ENCODE measurements at places on chromosomes 5 and 9.

DNA sequence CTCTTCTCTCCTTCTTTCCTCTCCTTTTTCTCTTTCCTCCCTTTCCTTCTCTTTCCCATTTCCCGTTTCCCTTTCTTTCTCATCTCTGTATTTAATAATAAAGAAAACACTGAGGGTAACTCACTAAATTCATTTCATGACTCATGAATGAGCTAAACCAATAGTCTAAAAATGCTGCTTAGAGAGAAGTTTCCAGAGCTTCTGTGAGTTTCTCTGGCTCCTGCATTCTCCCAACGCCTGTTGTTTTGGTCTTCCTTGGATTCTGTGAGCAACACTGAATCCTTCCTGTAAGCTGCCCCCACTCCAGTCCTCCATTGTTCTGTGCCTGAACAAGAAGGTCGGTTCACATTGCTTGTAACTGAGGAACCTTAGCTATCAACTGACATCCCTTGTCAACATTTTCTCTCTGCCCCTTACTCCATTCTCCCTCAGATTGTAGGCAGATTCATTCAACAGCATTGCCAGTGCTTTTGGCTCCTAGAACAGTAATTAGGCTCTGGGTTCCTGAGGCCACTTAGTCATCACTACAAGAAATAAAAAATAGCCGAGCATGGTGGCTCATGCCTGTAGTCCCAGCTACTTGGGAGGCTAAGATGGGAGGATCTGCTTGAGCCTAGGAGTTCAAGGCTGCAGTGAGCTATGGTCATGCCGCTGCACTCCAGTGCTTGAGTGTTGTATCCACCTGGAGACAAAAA, 237.7 kb upstream of the KLF4 start:
- no peak overlapping the region for H3K27ac ChIP-seq
- H3K4me1 ChIP-seq = no peaks in the 10 kb centered on the region
- no peaks in the 10 kb centered on the region for H3K36me3 ChIP-seq

DNA sequence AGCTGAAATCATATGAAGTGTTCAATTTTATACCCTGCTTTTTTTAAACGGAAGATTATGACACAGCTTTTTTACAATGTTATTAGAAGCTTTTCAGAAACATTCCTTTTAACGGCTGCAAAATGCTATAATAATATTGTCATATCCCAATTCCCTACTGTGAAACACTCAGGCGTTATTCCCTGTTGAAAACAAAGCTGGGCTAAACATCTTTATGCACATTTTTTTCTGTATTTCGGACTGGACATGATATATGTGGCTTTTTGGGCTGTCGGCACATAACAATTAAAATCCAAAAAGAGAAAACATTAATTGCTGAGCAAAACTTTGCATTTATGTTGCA, 12.0 kb upstream of the CTSL start:
- no peak overlapping the region for H3K27ac ChIP-seq
- DNase-seq = no peak
- peaks cover 4% of the 10 kb centered on the region for H3K4me1 ChIP-seq
- H3K4me3 ChIP-seq = no peak overlapping the region
- no peaks in the 10 kb centered on the region for H3K36me3 ChIP-seq
- H3K27me3 ChIP-seq = peaks cover 3% of the 10 kb centered on the region

DNA sequence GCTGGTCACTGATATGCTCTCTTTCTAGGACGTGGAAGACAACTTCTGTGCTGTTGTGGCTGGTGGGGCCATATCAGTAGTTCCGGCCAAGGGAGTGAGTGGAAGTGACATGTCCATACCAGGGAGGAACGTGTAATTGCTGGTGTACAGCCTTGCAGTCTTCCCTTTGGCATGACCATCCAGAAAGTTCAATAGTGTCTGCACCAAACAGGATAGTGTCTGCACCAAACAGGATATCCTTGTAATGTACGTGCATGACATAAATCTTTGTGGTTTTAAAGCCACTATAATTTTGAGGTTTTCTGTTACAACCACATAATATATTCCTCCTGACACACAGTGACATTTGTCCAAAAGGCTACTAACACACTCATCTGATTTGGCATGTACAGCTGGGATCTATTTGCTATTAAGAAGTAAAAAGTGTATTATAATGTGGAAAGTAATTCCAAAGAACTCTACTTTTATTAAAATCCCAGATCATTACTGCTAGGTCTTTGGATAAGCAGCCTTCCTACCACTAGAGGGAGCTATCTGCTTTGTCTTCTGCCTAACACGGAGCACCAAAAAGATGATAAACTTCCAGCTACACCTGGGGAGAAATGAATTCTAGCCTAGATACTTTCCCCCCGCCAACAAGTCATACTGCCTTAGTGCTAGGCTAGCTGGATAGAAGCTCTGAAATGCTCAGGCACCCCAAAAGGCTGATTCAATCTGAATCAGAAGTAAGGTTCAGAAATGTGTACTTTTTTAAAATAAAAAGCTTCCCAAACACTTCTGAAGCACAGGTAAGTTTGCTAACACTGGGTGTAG, 52.7 kb downstream of the RNF145 start:
- no peak overlapping the region for H3K4me3 ChIP-seq
- peak overlapping the region; percentile 86 for H3K27ac ChIP-seq
- H3K27me3 ChIP-seq = no peaks in the 10 kb centered on the region
- peaks cover 10% of the 10 kb centered on the region for H3K4me1 ChIP-seq
- peaks cover 37% of the 10 kb centered on the region for H3K36me3 ChIP-seq

- H3K4me3 ChIP-seq = no peak overlapping the region
- H3K36me3 ChIP-seq = no peaks in the 10 kb centered on the region
- H3K27me3 ChIP-seq = no peaks in the 10 kb centered on the region
- DNase-seq = no peak
- H3K27ac ChIP-seq = no peak overlapping the region
- H3K4me1 ChIP-seq = no peaks in the 10 kb centered on the region
These were observed 673.4 kb downstream of the KCTD16 start for GRCh38 chr5:144844086-144844485.

DNA sequence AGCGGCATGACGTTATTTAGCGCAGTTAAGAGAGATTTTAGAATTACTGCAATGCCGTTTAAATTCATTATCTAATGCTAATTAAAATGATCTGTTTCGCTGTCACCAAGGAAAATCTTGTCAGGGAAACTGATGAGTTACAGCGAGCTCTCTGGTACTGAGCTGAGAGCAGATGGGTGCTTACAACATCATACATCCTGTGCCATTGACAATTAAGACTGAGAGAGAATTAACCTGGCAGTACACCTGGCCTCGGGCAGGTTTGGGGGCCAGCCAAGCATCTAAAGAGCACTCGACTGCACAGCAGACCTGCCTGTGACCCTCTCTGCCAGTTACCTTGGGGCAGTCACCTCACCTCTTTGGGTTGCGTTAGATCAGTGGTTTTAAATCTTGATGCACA, 55.0 kb downstream of the PUM3 start:
- no peak for DNase-seq
- peaks cover 74% of the 10 kb centered on the region for H3K36me3 ChIP-seq
- H3K4me3 ChIP-seq = no peak overlapping the region
- H3K4me1 ChIP-seq = no peaks in the 10 kb centered on the region

DNA sequence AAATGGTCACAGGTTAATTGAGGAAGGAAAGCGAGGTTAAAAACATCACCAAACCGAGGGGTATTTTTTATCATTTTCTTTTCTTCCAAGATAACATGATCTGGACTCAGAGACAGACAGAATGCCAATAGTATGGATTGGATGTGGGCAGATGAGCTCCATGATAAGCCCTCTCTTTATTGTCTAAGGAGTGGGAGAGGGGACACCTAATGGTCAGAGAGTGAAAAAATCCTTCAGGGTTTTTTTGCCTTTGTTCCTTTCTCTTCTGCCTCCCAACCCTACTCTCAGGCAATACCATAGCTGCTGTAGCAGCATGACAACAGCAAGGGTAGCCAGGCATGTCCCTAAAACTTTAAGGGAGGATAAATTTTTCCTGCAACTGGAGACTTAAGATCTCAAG, 94.7 kb downstream of the DIRAS2 start:
- H3K4me1 ChIP-seq = no peaks in the 10 kb centered on the region
- DNase-seq = no peak
- H3K27me3 ChIP-seq = peaks cover 6% of the 10 kb centered on the region
- H3K36me3 ChIP-seq = peaks cover 11% of the 10 kb centered on the region
- no peak overlapping the region for H3K27ac ChIP-seq

GRCh38 chr5:160507221-160507721, 85.6 kb downstream of the PTTG1 start:
- peaks cover 4% of the 10 kb centered on the region for H3K27me3 ChIP-seq
- H3K4me1 ChIP-seq = peaks cover 28% of the 10 kb centered on the region
- H3K36me3 ChIP-seq = no peaks in the 10 kb centered on the region

DNA sequence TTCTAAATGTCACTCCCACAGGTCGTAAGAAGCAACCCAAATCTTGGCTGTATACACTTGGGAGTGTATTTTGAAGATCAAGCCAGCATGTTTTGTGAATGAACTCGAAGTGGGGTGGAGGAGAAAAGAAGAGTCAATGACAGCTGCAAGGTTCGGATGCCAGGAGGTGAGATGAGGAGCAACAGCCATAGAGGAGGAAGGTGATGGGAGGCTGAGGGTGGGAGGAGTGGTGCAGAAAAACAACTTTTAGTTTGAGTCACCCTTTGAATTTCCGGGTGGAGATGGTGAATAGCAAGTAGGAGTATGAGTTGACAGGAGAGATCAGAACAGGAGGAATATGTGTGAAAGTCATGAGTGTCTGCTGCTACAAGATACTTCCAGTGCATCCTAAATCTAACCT, 153.6 kb downstream of the DIRAS2 start:
- H3K4me1 ChIP-seq = no peaks in the 10 kb centered on the region
- H3K4me3 ChIP-seq = no peak overlapping the region
- H3K27me3 ChIP-seq = peaks cover 51% of the 10 kb centered on the region

DNA sequence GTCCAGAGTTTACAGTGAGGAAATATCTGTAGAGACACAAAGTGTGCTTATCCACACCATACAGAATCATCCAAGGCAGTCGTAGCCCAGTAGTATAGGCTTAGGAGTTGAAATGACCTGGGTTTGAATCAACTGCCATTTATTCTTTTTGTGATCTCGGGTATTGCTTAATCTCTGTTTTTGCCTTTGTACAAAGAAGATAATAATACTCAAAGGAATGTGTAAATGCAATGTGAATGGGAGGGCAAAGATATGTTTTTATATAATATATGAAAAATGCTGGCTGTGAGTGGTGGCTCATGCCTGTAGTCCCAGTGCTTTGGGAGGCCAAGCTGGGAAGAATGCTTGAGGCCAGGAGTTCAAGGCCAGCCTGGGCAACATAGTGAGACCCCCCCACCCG, 141.1 kb downstream of the SPATA31D1 start:
- H3K27me3 ChIP-seq = no peaks in the 10 kb centered on the region
- DNase-seq = no peak
- no peak overlapping the region for H3K4me3 ChIP-seq
- no peaks in the 10 kb centered on the region for H3K4me1 ChIP-seq

- H3K4me3 ChIP-seq = no peak overlapping the region
- no peaks in the 10 kb centered on the region for H3K4me1 ChIP-seq
- no peak overlapping the region for H3K27ac ChIP-seq
- no peaks in the 10 kb centered on the region for H3K27me3 ChIP-seq
- H3K36me3 ChIP-seq = no peaks in the 10 kb centered on the region
- no peak for DNase-seq
These were observed 256.5 kb downstream of the CETN3 start for GRCh38 chr5:90153031-90153430.

GRCh38 chr5:102866237-102866600, 111.1 kb downstream of the PAM start:
- peaks cover 16% of the 10 kb centered on the region for H3K4me1 ChIP-seq
- peaks cover 30% of the 10 kb centered on the region for H3K27me3 ChIP-seq

DNA sequence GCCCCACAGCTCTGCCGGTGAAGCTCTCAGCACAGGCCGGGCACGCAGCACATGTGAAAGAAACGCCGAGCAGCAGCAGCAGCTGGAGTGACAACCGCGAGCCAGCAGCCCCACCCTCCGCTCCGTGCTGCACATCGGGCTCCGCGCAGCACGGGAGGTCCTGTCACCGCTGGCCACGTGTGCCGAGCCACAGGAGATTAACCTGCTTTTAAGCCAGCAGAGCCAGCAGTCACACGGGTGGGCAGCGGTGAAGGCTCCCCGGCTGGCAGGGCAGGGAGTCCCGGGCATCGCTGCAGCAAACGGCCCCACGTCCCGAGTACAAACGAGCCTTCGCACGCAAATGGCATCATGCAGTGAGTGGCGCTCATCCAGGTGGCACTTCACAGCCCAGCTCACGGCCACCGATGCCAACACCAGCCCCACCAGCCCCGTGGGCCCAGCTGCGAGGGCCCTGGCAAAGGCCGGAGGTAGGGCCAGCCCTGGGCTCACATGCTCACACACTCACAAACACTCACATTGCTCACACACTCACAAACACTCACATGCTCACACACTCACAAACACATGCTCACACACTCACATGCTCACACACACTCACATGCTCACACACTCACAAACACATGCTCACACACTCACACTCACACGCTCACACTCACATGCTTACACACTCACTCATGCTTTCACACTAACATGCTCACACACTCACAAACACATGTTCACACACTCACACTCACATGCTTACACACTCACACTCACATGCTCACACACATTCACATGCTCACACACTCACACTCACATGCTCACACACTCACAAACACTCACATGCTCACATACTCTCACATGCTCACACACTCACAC, 11.1 kb downstream of the CCDC187 start:
- no peaks in the 10 kb centered on the region for H3K4me1 ChIP-seq
- no peaks in the 10 kb centered on the region for H3K27me3 ChIP-seq
- H3K36me3 ChIP-seq = no peaks in the 10 kb centered on the region
- H3K4me3 ChIP-seq = no peak overlapping the region

- no peak overlapping the region for H3K4me3 ChIP-seq
- no peaks in the 10 kb centered on the region for H3K36me3 ChIP-seq
- H3K27ac ChIP-seq = no peak overlapping the region
- H3K27me3 ChIP-seq = no peaks in the 10 kb centered on the region
- H3K4me1 ChIP-seq = no peaks in the 10 kb centered on the region
- DNase-seq = no peak
These were observed 1181.0 kb upstream of the DMAC1 start for GRCh38 chr9:8980496-8981013.

DNA sequence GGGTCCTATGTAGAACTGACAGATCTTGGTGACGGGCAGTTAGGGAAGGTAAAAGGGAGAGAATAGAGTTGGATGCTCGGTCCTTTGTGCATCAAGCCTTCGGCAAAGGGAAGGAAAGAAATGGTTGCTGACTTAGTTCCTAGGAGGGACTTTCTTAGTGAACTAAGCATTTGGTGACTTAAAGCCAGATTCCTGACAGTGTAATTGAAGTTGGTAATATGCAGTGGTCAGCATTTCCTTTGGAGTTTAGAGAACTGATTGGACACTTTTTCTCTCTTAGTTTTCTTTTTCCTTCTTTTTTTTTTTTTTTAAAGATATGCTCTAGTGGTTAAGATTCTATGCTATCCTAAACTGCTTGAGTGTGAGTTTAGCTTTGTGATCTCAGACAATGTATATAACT, 2.3 kb downstream of the CLTA start:
- H3K27me3 ChIP-seq = peaks cover 4% of the 10 kb centered on the region
- H3K36me3 ChIP-seq = peaks cover 1% of the 10 kb centered on the region
- H3K4me3 ChIP-seq = peak overlapping the region; percentile 97

- H3K4me1 ChIP-seq = no peaks in the 10 kb centered on the region
- H3K4me3 ChIP-seq = no peak overlapping the region
- no peaks in the 10 kb centered on the region for H3K36me3 ChIP-seq
- peaks cover 2% of the 10 kb centered on the region for H3K27me3 ChIP-seq
- no peak overlapping the region for H3K27ac ChIP-seq
- no peak for DNase-seq
These were observed 193.3 kb downstream of the NTRK2 start for GRCh38 chr9:84862810-84863287.

Measured in naive thymus-derived CD8-positive, alpha-beta T cell (primary cell).